ENCODE measurements at places on chromosomes 7 and 10.
A peak's percentile ranks its signal among the peaks of the same experiment; 100 is the strongest.

DNA sequence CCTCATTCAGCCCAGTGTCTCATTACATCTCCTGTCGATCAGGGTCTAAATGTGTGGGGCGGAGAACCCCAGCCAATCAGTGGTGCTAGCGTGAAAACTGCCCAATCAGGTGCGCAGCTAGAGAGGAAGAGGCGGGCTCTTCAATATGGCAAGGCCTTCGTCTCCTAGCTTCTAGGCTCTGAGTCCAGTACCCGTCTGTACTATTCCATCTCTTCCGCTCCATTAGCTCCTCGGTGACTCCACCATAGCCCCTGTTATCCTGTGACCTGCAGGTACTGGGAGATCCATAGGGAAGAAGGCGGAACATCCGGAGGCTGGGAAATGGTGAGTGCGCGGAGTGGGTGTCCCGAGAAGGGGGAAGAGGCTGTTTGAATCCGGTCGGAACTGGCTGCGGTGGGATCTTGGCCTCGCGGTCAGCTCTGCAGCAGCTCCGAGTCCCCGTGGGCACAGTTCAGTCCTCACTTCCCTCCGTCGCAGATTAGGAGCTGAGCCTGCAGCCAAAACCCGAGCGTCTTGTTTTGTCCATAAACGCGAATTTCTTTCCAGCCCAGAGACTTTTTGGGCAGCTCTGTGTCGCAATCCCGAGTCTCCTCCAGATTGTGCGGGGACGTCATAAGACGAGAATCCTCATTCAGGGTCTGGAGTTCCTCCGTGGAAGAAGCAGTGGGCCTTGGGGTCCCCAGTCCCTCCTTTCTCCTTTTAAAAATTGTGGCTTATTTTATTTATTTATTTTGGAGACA, at the start of gene ZNF727:
ZNF727 (plus strand) TSS at position 134 of the 740 bp plus-strand sequence; CDS start at position 322, 188 bp downstream.
- no peak for DNase-seq

GRCh38 chr10:94316560-94316959, 46.2 kb downstream of the NOC3L start:
- DNase-seq, result no peak

- peak; percentile 78 for DNase-seq
These were observed 559 bp downstream of the TRA2A start for GRCh38 chr7:23531050-23531793.

DNA sequence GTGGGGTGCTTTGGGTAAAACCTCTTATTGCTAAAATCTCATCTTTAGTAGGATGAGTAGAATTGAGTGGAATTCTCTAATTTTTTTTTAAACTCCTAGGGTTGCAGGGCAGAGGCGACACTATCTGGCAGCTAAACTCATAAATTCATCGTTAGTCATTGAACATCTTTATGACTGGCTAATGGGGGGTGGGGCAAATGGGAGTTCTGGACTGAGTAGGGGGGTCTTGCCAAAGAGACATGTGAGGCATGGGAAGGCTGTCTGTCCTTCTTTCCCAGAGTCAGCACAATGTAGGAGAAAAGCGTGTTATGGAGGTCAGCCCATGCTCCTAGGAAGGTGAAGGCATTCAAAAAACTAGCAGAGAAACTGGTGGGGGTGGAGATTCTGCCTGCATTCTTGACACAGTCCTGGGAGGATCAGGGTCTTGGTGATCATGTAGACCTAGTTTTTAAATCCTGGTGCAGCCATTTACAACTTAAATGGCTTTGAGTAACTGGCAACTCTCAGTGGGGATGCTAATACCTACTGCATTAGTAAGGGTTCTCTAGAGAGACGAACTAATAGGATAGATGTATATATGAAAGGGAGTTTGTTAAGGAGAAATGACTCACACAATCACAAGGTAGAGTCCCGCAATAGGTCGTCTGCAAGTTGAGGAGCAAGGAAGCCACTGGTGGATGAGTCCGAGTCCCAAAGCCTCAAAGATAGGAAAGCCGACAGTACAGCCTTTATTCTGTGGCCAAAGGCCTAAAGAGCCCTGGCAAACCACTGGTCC, 47.7 kb downstream of the EMX2 start:
- DNase-seq, result no peak

DNA sequence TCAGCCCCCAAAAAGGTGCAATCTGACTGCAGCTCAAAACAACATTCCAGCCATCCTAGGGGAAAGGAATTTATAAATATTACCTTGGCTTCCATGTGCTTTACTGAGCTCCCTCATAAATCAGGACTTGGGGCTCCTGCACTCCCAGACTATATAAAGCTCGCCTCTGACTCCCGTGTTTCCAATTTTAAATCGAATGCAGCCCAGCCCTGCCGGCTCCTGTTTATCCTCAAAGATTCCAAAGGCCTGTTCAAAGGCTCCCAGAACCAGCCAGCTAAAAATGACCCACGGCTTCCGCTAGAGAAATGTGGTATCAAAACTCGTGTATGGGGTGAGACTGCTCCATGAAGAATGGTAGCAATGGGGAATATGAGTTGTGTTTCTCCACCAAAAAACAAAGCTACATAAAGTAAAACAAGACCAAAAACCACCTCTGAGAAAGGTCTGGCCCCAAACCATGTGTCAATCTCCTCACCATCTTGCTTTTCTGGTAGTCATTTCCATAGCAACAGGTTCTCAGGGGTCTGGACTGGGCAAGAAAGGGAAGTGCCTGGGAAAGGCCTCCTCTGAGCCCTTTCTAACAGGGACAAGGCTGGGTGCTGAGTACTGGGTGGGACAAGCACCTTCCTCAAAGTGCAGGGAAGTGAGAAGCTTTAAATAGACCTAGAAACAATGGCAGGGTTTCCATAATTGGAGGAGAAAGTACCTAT, 5.1 kb downstream of the CALML3 start:
- peak; percentile 59 for DNase-seq

- DNase-seq, result no peak
These were observed 458.1 kb downstream of the RPS24 start for GRCh38 chr10:78491812-78492211.

GRCh38 chr10:613271-614138, 76.0 kb downstream of the DIP2C start:
- no peak for DNase-seq

- DNase-seq, result peak; percentile 75
These were observed 11.4 kb upstream of the SCART1 start for GRCh38 chr10:133442191-133442966.

DNA sequence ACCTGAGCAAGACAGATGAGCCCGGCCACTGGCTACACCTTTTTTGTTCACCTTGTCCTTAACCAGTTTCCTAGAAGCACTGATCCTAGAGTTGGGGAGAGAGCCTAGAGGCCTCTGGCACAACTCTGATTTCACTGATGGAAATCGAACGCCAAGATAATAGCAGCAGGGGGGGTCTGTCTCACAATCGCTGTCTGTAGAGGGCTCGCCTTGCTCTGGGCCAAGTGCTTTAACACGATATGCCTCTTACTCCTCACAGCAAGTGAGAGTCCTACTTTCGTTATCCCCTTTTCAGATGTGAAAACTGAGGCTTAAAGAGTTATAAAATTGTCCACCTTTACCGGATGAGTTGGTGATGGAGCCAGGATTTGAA, 472 bp downstream of the RASSF4 start:
- no peak for DNase-seq

DNA sequence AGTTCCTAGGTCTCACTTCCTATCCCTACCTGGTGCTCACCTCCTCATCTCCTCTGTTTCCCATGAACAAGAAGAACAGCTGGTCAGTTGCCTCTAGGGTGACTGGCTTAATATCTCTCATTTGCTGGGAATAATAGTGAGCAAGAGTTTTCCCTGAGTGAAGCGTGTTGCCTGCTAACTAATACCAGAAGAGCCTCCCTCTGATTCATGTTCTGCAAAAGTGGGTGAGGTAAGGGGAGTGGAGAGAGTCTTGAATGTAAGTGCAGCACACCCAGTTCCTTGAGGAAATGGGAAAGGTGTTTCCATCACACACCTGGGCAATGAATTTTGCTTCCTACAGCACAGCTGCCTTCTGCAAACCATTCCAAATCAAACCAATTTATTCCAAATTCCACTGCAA, 29.6 kb downstream of the FZD1 start:
- no peak for DNase-seq

- no peak for DNase-seq
These were observed 266.1 kb downstream of the HGF start for GRCh38 chr7:81503771-81504170.

DNA sequence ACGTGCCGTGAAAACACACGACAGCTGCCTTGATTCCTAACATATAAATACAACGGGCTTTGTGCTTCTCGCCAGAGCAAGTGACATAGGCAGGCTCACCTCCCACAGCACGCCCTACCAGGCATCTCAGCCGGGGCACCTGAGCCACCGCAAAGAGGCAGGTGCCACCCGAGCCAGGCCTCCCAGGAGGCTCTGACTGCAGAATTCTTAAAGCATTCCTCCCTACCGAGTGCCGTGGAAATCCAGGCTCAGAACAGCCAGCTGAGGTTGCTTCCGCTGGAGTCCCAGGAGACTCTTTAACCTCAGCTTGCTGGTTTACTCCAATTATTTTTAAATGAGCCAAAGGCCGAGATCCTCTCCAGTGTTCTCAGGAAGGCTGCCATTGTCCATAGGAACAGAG, 206.5 kb downstream of the USP6NL start:
- peak; percentile 65 for DNase-seq

- DNase-seq, result no peak
These were observed 18.2 kb upstream of the ANKRD1 start for GRCh38 chr10:90939116-90939515.

GRCh38 chr10:118966850-118967125, 62.7 kb upstream of the NANOS1 start:
- DNase-seq, result no peak

GRCh38 chr7:63899691-63900393, 98.8 kb upstream of the ZNF722 start:
- peak; percentile 85 for DNase-seq

- no peak for DNase-seq
These were observed 369.5 kb downstream of the ABCA13 start for GRCh38 chr7:48540746-48541145.

- no peak for DNase-seq
These were observed 70.8 kb downstream of the CREB5 start for GRCh38 chr7:28483112-28483511.

GRCh38 chr7:4748231-4748681, 27.2 kb upstream of the AP5Z1 start:
- DNase-seq, result no peak

DNA sequence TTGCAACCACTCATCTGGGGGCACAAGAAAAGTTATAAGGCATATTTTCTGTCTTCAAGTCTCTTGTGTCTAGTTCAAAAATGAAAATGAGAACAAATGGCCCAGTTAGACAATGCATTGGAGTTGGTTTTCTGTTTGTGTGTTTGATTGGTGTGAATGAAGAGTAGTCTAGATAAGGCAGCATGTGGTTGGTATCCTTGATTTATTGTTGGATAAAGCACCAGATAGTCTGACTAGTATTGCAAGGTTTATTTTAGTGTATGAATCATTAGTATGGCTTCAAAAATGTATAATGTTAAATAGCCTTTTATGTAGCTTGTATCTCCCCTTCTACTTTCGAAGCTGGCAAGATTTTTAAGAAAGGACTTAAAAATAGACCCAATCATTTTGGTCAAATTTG, 237.3 kb downstream of the CDK14 start:
- no peak for DNase-seq

DNA sequence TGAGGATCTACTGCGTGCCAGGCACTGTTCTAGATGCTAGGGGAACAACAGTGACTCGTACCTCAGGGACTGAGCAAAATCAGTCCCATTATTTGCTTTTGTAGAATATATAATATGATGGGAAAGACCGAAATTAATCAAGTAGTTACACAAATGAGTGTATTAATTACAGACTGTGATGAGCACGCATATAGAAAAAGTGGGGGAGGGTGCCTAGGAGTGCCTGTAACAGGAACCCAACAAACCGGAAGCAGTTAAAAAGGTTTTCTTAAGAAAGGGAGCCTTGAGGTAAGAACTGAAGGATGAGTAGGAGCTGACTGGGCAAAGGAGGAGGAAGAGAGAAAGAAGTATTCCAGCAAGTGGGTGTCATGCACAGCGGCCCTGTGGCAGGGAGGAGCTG, 28.2 kb upstream of the IL6 start:
- DNase-seq, result no peak

- DNase-seq, result no peak
These were observed 771.2 kb downstream of the NXPH1 start for GRCh38 chr7:9204571-9204970.

- no peak for DNase-seq
These were observed 655 bp downstream of the LMTK2 start for GRCh38 chr7:98107313-98107721.

- peak; percentile 63 for DNase-seq
These were observed 136.3 kb downstream of the KCNMA1 start for GRCh38 chr10:77501152-77501845.

DNA sequence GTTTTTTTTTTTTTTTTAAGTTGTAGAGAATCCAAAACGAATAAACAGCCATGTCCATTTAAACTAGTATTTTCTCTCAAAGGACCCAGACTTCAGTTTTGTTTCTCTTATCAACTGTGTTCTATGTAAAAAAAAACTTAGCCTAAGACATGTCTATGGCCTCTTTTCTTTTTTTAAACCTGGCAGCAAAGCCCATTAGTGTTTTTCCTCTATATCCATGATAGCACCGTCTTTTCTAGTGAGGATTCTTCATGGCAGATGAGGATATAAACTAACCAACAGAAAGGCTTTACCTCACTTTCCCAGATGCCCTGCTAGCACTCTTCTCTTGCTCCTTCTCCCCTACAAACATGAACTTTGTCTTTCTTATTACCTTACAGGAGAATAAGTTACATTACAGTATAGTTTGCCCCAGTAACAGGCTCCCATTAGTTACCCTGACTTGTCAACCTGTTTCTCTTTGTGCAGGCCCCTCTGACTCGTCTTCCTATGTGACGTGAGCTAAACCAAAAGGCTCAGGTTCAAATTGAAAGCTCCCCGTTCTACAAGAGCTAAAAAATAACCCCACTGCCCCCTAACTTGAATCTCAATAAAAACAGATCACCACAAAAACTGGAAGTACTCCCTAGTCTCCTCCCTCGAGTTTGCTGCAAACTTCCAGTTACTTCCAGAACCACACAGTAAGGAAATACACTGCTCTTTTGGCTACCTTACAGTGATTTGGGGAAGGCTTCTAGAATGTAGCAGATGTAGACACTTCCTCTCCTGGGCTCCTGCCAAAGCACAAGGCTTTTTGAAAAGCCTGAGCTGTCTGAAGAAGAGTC, 20.1 kb downstream of the P4HA1 start:
- peak; percentile 82 for DNase-seq

All from cardiac septum (tissue), 1 donor.